ENCODE measurements at places on chromosomes 13 and 19. TPM values are rescaled to one million over a fixed set of nuclear protein-coding genes. Genes with fewer than 3 reads are reported as not detected.

DNA sequence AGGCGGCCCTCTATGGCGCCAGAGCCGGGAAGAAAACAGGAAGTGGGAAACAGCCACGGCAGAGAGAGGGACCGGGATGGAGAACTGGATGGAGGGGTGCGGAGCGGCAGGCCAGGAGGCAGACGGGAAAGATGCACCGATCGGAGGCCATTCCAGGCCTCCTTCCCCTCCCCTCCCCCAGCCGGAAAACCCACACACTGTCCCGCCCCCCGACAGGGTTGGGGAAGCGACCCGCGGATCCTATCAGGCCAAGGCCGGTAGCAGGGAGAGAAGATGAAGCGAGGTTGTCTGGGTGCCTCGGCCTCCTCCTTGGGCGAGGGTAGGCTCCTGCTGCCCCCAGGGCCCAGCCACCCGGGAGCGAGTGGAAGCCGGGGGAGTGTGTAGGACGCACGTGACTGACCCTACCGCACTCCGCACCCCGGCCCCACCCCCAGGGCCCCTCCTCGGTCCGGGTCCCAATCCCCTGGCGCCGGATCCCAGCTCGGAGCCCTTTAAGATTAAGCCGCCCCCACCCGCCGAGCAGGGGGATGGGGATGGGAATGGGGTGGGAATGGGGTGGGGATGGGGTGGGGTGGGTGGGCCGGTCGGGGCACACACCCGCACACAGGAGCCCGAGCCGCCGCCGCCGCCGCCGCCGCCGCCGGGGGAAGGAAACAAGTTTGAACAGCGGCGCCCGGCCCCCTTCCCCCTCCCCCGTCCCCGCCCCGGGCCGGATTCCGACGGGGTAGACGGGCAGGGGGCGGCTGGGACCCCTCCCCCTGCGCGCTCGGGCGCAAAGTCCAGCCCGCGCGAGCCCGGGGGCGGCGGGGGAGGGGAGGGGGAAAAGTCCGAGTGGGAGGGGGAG lies 1.5 kb downstream of the ERF start:
- DNase-seq, result peak; percentile 64

GRCh38 chr13:41006978-41007743 lies 12.0 kb downstream of the ELF1 start:
- DNase-seq, result no peak

DNA sequence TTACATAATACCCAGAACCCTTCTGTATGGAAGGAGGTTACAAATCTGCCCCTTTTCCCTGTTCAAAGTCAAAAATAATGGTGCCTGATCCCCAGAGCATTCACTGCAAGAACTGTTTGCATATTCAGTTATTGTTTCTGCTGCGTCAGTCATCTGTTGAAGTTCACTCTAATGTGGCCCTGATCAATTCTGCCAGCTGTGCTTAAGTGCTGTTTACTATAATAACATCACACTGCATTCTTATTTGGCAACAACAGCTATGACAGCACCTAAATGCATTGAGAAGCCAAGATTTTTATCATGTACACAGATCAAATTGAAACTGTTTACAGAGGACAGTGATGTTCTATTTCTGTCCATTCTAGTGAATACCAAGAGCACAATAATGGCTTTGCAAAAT lies 115.9 kb downstream of the DACH1 start:
- no peak for DNase-seq

GRCh38 chr19:50501186-50501567 lies 9.8 kb downstream of the JOSD2 start:
- no peak for DNase-seq

DNA sequence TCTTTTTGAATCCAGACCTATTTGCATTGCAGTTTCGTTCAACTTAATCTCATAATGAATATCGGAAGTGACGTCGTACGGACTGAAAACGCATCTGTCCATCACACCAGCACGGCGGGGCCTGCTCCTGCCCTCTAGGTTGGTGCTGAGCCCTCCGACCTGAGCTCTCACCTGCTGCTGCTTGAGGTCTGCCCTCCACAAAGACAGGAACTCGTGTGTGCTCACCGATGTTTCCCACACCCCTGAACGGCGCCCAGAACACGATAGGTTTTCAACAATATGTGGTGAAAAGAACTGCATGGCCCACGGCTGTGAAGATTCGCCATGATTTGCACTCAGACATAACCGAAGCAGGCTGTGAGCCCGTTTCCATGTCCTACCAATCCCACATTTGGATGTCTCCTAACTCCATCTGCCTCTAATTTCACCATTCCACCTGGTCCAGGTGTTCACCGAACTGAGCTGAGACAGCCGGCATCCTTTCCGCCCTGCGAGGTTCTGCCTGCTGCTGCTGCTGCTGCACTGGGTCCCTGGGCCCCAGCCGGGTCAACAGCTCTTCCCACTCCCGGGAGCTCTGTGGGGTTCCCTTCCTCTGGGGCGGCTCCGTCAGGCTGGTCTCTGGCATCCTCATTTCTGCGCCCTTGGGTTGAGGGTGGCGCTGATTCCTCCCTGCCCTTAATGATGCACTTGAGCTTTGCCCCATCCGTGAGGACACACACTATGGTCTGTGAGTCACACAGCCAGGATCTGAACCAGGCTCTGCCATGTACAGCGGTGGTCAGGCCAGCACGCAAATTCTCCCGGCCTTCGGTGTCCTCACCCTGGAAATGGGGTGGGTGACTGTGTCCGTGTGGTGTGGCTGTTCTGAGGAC lies 20.9 kb downstream of the GRTP1 start:
- DNase-seq, result no peak

- no peak for DNase-seq
Measured at GRCh38 chr13:71861769-71862458, 5.1 kb downstream of the DACH1 start.

- DNase-seq, result no peak
Measured at GRCh38 chr13:105538346-105538745, 997.1 kb downstream of the EFNB2 start.

- DNase-seq, result no peak
Measured at GRCh38 chr13:50991579-50992521, 82.3 kb downstream of the RNASEH2B start.

DNA sequence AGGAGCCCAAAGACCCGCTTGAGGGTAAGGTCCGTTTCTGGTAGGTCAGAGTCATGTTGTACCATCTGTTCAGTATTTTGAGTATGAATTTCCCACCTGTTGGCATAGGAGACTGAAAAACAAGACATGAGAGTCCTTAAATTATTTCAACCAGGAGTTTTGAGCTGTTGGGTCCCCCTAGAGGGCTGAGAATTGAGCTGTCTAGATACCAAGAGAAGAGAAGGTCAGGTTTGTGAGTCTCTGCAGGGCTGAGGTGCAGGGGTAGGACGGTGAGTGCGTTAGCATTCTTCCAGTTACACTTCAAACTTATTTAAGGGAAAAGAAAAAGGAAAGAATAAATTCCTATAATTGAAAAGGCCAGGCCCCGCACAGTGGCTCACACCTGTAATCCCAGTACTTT lies 5.0 kb downstream of the CBLC start:
- no peak for DNase-seq

DNA sequence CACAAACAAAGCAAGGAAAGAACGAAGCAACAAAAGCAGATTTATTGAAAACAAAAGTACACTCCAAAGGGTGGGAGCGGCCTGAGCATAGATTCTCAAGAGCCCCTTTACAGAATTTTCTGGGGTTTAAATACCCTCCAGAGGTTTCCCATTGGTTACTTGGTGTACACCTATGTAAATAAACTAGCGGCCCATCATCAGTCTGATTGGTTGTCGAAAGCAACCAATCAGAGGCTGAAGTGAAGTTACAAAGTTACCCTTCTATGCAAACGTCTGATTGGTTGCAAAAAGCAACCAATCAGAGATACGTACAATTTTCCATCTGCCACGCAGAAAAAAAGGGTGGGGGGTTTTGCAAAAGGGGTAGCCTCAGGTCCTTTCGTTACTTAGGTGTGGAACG lies 96.3 kb upstream of the UBAC2 start:
- no peak for DNase-seq

DNA sequence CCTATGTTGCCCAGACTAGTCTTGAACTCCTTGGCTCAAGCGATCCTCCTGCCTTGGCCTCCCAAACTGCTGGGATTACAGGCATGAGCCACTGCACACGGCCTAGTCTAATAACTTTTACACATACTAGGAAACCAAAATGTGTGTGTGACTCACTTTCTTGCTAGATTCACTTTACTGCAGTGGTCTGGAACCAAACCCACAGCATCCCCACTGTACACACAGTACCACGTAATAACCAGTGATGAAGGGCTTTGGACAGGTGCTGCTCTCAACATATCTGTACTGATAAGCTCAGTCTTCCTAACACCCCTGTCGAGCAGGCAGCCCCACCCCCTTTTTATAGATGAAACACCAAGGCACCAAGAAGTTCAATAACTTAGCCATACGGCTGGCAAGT lies 5.1 kb downstream of the DNMT1 start:
- DNase-seq, result no peak

DNA sequence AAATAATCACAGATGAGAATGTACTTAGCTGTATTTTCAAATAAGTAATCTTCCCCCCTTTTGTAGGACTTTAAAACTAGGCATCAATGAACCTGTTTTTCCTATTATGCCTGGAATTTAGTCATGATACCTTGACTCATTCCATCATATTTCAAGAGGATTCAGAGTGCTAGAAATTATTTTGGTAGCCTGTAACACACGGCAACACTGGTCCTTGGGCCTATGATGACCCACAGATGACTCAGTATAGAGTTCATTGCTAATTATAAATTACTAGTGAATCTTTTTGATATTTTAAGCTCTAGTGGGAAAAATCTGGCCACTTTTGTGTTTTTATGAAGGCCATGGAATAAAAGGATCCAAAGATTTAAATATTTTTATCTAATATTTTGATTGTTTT lies 26.0 kb upstream of the GARRE1 start:
- no peak for DNase-seq

- no peak for DNase-seq
Measured at GRCh38 chr13:99967498-99967868, 4.1 kb downstream of the ZIC5 start.

GRCh38 chr13:75153386-75153785 lies 328.6 kb downstream of the TBC1D4 start:
- DNase-seq, result no peak

- DNase-seq, result no peak
Measured at GRCh38 chr13:100940658-100941057, 266.1 kb upstream of the TMTC4 start.

DNA sequence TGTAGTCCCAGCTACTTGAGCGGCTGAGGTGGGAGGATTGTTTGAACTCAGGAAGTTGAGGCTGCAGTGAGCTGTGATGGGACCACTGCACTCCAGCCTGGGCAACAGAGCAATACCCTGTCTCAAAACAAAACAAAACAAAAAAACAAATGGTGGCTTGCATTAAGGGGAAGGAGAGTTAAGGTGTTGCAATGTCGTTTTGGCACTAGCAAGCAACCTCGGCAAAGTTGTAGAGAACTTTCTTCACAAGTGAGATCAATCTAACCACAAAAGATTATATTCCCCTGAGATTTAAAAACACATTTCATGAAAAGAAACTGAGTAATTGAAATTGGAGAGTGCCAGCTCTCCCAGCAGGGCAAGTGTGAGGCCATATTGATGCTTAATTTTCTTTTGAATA lies 153.7 kb downstream of the KLF5 start:
- DNase-seq, result no peak

GRCh38 chr13:40141859-40142555 lies 486.5 kb downstream of the COG6 start:
- no peak for DNase-seq

GRCh38 chr13:28699246-28699645 lies 19.5 kb downstream of the SLC46A3 start:
- DNase-seq, result no peak

ICAM4 gene
- polyA plus RNA-seq, result 0.27 TPM

ATP8B3 gene
- 0.56 TPM for polyA plus RNA-seq

KRTDAP gene
- 2.0 TPM for polyA plus RNA-seq

ERICH6B gene
- polyA plus RNA-seq, result not detected

COMP gene
- polyA plus RNA-seq, result 0.49 TPM

OR7C2 gene
- not detected for polyA plus RNA-seq

PGLYRP1 gene
- polyA plus RNA-seq, result not detected

SERPINE3 gene
- not detected for polyA plus RNA-seq

ZNF112 gene
- 2.8 TPM for polyA plus RNA-seq
